ENCODE measurements at places on chromosomes 11 and 22.

GRCh38 chr11:17907046-17907445, 105.8 kb downstream of the SERGEF start:
- DNase-seq: no peak

- no peak for DNase-seq
Observed at GRCh38 chr11:36222831-36223635, 66.2 kb downstream of the COMMD9 start.

- DNase-seq: no peak
Observed at GRCh38 chr22:26952004-26952403, 294.6 kb downstream of the MIAT start.

DNA sequence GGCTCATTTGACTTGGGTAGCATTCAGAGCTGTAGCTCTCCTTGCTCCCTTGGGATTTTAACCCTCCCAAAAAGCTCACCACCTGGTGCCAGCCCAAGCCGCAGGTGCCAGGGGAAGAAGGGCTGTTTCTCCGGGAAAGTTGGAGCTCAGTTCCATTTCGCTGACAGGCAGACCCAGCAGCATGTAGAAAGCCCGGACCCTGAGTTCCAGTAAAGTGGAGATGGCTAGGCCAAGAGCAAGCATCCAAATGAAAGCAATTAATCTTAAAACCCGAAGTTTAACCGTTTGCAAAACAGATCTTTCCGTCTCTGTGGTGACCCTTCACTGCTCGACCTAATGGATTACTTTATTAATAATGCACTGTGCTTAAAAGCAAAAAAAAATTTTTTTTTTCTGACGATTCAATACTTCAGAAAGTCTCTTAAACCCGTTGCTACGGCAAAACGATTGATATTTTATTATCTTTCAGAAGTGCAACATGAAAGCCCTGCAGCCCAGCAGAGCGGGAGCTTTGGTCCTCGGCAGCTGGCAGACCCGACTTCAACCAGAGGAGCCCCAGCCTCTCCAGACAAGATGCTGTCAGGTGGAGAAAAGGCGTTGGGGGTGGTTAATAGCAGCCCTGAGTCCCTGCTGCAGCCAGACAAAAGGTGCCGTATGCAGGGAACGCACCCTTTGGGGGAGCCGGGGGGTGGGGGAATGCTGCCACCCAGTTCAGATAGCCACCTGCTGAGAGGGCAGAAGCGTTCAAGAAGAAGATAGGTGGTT, 3.3 kb downstream of the LMO1 start:
- DNase-seq: no peak

DNA sequence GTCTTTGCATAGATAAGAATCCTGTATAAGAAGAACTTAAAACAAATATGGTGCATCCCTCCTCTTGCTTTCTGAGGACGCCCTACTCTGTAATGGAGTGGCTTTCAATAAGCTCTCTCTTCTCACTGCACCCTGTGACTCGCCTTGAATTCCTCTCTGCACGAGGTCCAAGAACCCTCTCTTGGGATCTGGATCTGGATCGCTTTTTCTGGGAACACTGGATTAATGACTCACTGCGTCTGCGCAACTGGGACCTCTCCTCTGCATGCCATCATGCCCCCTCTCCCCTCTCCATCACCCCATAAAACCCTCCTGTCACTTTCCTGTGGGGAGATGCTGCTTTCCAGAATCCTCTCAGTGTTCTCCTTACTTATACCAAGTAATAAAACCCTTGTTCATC, 15.1 kb upstream of the CABP2 start:
- no peak for DNase-seq

GRCh38 chr11:99177446-99177845, 156.7 kb downstream of the CNTN5 start:
- DNase-seq: no peak

DNA sequence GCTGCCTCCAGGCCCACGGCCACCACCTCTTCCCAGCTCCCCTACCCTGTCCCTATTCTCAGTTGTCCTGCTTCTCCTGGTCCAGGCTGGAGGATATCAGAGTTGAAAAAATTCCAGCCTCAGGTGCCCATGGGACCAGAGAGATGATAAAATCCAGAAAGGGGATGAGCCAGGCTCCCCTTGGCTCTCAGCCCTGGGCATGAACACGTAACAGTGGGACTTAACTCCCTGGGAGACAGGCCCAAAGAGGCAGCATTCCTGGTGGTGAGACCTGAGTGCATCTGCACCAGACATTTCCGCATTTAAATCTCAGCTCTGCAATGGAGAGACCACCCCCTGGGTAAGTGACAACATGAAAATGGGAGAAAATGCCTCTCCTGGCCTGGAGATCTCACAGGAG, 10.4 kb upstream of the SLC39A13 start:
- DNase-seq: no peak

DNA sequence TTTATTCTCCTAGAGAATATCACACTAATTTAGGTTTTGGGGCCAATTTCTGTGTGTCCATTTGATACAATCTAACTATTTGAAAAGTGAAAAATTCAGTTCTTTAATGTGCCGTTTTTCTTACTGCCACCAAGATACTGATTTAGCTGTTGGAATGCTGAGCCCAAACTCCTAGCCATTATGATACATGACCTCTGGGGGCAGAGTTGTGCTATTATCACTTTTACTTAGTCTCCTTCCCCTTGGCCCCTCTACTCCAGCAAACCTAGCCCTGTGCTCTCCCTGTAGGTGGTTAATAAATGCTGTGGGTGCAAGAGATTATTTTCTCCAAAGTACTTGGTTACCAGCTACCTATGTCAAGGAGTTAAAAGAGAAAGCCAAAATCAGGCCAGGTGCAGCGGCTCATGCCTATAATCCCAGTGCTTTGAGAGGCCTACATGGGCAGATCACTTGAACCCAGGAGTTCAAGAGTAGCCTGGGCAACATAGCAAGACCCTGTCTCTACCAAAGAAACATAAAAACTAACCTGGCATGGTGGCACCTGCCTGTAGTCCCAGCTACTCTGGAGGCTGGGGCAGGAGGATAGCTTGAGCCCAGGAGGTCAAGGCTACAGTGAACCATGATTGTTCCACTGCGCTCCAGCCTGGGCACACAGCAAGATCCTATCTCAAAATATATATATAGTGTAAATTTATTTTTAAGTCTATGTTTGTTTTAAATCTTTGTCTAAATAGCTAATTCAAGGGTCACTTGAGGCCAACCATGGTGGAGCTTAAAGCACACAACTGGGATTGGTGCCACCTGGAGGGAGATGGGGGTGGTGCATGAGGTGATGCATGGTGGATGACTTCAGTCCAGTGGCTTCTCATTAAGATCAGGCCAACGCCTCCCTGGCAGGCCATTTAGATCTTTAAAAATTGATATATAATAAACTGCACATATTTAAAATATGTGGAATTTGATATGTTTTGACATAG, 193.2 kb upstream of the PLET1 start:
- DNase-seq: peak; percentile 56

DNA sequence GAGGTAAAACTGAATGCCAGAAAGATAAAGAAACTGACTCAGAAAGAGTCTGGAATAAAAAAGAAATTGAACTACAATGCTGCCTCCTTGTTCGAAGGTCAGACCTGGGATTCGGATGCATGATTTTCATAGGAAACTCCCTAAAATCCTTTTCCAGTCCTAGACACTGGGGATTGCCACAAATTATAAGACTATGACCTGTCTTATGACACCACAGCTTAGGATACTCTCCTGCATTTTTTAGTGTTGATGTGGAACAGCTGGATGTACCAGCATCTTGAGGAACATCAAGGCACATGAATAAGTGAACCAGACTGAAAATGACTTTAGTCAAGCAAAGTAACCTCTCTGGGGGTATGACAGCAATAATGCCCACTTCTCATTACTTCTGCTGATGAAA, 9.0 kb downstream of the KIRREL3 start:
- DNase-seq: no peak

- DNase-seq: no peak
Observed at GRCh38 chr11:22930816-22931594, 70.7 kb upstream of the CCDC179 start.

DNA sequence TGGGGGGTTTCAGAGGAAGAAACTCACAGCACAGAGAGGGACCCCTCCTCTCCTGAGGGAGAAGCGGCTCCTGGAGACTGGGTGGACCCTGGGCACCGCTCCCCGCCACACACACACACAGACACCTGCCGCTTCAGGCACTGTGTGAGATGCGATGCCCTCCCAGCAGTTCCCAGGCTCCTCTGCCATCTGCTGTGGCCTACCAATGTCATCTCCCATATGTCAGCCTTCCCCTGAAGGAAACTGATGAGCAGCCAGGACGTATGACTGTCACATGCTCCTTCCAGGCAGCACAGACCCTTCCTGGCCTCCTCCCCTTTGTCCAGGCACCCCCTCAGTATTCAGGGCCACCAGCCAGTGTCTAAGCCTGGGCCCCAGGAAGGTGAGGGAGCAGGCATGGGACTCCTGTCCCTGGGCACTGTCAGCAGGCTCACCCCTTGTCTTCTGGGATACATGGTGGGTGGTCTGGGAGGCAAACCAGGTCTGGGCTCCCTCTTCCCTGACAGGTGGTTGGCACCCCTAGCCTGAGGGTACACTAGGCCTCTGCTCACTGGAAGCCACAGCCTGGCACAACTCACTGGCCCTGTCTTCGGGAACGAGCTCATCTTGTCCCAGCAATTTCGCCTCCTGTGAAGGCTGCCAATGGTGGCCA, 11.8 kb upstream of the BCR start:
- no peak for DNase-seq

GRCh38 chr11:93908689-93909088, 58.3 kb upstream of the VSTM5 start:
- DNase-seq: no peak

GRCh38 chr11:12686246-12687060, 12.2 kb downstream of the TEAD1 start:
- no peak for DNase-seq

DNA sequence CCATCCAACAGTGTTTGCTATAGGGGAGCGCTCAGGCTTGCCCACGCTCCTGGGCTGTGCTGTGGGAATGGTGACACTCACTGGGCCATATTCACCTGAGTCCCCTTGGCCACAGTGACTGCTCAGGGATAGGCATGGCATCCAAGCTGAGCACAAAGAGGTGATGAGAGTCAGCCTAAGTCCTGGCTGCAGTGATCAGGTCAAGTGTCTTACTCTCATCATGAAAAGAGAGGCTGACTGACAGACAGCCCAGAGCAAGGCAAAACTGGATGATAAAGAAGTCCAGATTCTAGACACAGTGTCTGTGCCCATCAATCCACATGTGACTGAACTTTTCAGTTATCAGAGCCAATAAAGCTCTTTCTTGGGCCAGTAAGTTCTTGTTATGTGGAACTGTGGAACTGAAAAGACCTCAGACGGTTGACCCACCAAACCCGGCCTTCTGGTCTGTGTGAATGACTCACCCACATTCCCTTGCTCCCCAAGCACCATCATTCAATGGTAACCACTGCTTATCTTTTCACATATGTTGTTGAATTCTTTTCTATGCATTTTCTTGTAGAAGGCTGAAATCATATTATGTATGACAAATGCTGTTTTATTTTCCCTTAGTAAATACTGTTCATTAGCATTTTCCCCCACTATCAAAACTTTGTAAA, 43.2 kb upstream of the YPEL1 start:
- no peak for DNase-seq

DNA sequence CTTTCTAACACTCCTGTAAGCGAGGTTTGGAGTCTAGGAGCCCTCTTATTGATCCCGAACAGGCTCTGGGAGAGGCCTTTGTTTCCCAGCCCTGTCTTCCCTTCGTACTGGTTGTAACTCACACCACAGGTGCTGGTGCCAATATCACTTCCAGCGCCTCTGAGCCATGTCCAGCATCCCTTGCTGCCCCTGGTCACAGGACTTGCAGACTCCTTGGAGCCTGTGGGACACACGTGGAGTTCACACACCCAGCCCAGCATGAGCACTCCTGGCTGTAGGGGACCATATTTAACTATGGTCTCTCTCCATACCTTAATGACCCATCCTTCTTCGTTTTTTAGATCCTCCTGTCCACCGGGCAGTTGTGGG, 2.2 kb downstream of the ZBTB16 start:
- no peak for DNase-seq

DNA sequence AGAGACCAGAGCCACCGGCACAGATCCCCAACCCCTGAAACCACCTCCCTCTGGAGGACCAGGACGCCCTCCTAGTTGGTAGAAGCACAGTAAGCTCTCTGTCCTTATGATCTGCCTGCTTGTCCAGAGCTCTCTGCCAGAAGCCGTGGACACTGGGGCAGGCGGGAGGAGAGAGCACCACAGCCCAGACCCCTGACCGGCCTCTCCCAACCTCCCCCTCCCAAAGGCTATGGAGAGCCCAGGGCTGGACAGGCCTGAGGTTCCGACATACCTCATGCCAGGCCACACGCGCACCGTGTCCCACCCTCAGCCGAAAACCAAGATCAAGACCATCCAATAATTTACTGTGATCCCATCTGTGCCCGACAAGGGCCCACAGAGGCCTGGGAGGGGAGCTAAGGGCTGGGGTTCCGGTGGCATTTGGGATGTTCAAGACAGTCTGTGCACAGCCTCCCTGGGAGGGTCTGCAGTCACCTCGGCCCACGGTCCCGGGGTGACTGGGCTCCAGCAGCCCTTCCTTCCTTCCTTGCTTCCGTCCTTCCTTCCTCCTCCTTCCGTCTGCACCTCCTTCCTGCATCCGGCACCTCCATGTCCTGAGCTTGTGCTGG, 3.4 kb downstream of the HRAS start:
- no peak for DNase-seq

GRCh38 chr11:18749681-18750319, 23.8 kb upstream of the IGSF22 start:
- DNase-seq: no peak

- no peak for DNase-seq
Observed at GRCh38 chr11:123532131-123532530, 102.1 kb downstream of the GRAMD1B start.

DNA sequence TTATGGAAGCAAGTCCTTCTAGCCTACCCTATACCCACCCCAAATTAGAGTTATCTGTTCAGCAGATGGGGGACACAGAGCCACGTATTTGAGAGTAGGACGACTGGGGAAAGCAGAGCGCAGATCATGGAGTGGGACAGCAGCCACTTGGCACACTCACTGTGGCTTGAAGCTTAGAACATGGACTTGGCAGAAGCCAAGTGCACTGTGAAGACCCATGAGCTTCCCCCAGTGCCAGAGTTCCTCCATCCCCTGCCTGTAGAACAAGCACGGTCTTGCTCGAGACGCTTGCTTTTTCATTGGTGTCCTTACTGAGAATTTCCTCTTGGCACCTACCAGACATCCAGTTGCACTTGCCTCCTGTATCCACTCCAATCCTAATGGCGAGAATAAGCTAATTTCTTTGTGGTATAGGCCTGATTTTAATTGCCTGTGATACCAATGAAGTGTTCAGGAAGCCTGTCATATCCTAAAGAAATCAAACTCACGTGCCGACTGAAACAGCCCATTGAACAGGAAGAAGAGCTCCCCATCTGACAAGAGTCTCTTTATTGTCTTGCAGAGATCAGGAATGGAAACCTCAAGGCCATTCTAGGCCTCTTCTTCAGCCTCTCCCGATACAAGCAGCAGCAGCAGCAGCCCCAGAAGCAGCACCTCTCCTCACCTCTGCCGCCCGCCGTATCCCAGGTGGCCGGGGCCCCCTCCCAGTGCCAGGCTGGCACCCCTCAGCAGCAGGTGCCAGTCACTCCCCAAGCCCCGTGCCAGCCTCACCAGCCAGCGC, 166.9 kb downstream of the NAV2 start:
- DNase-seq: no peak

GRCh38 chr11:125085301-125086081, 22.4 kb downstream of the SLC37A2 start:
- DNase-seq: no peak

Data from activated naive CD4-positive, alpha-beta T cell treated with anti-CD3 and anti-CD28 coated beads, Interleukin-2, amount 10 ng/mL, durations not matched to agents 7 days and 5 days (primary cell).